Caco-2 (cell line): ENCODE measurements at places on chromosomes 12 and 14.

GRCh38 chr12:64835901-64836300, 11.5 kb downstream of the TBC1D30 start:
- no peak for DNase-seq

DNA sequence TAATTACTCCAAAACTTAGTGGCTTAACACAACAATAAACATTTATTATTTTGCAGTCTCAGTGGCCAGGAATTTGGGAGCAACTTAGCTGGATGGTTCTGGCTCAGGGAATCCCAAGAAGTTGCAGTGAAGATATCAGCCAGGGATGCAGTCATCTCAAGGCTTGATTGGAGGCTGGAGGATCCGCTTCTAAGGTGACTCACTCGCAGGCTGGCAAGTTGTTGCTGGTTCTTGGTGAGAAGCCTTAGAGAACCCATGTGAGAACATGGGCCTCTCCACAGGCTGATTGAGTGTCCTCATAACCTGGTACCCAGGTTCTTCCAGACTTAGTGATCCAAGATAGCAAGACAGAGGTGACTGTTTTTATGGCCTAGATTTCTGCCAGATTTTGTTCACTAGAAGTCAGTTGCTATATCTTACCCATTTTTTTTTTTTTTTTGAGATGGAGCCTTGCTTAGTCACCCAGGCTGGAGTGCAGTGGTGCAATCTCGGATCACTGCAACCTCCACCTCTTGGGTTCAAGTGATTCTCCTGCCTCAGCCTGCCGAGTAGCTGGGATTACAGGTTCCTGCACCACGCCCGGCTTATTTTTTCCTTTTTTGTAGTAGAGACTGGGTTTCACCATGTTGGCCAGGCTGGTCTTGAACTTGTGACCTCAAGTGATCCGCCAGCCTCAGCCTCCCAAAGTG, 32.5 kb downstream of the BRMS1L start:
- no peak for DNase-seq

DNA sequence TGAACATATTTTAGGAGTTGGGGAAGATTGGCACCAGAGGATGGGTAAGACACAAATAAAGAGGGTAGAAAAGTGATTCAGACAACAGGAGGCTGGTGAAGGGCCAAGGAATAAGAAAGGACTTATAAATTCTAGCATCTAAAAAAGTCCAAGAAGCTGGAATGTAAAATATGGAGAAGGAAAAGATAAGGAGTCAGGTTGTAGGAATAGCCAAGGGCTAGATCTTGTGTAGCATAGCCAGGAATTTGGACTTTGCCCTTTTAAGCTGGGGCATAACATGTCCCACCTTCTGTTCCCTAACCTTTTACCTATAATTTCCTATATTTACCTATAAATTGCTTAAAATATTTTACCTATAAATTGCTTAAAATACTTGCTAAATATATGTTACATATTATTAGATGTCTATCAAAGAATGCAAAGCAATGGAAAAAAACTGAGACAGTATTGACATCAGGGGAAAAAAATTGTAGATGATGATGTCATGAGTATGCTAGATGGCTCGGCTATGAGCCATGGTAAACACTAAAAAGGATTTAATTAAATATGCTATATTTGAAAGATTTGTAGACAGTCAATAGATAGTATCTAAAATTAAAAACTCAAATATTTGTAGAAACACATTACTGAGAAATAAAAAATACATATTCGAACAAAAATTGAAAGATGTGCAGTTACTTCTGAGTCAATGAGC, 99.7 kb upstream of the PLEKHG7 start:
- DNase-seq, result peak; percentile 37

GRCh38 chr12:69136931-69137613, 102.3 kb upstream of the CPSF6 start:
- DNase-seq, result no peak

DNA sequence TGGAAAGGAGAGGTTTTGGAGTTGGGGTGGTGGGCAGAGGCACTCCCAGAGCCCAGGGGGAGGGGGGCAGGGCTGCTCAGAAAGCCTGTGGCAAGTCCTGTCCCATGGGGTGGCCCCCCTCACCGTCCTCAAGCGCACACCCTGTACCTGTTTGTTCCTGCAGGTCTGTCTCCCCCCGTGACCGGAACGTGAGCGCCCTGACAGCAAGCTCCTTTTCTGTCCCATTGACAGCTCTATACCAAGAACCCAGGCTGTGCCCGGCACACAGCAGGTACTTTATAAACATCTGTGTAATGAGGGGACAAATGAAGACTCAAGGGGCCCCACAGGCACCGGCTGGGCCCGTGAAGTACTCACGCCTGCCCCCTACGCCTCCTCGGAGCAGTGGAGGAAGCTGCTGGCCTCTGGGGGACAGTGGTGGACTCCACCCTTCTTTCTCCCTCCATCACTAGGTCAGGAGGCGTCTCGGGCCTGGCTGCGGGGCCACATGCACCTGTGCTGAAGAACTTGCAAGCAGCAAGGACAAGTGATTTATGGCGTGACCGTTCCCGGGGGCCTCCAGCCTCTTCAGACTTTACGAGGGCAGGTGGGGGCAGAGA, 65.8 kb downstream of the GALNT9 start:
- no peak for DNase-seq

DNA sequence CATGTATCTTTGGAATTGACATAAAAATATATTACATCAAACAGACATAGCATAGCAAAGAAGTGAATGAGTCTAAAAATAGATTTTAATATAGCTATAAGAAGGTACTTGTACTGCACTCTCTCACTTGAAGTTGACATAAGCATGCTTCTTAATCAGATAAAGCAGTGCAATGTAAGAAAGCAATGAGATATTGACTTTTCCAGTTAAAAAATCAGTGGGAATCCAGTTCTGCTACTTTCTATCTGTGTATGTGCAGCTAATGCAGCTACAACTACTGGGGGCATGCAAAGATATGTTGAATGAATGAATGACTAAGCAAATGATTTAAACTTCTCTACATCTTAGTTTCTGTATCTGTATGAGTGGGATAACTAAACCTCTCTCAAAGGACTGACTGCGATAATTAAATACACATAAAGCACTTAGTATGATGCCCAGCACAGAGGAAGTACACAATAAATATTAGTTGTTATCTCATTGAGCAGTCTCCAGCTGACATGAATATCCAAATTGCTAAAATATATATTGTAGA, 10.3 kb downstream of the WASHC3 start:
- no peak for DNase-seq

GRCh38 chr12:82996168-82996812, 309.6 kb downstream of the TMTC2 start:
- no peak for DNase-seq

GRCh38 chr12:97560350-97560749, 97.7 kb downstream of the RMST start:
- no peak for DNase-seq

GRCh38 chr12:80838024-80838658, 99.6 kb downstream of the LIN7A start:
- DNase-seq, result no peak

DNA sequence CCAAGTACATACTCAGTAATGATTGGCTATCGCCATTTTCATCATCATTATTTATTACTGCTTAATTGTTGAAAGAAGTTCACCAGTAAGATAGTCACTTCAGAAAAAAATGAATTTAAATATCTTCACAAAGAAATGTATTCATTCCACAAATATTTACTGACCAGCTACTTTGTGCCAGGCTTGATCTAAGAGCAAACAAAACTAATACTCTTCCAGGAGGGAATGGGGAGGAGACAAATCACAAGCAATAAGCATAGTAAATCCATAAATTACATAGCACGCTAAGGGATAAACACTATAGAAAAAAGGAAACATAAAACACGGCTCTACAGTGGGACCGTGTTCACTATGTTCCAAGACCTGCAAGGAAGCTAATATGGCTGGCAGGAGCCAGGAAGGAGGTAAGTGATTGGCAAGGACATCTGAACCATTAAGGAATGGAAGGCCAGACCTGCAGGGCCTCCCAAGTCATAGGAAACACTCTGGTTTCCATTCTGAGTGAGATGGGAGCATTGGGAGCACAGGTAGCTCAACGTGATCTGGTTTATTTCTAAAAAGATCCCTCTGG, 27.5 kb downstream of the ITPR2 start:
- DNase-seq, result no peak

GRCh38 chr14:72788255-72788654, 105.6 kb downstream of the DPF3 start:
- DNase-seq, result no peak

DNA sequence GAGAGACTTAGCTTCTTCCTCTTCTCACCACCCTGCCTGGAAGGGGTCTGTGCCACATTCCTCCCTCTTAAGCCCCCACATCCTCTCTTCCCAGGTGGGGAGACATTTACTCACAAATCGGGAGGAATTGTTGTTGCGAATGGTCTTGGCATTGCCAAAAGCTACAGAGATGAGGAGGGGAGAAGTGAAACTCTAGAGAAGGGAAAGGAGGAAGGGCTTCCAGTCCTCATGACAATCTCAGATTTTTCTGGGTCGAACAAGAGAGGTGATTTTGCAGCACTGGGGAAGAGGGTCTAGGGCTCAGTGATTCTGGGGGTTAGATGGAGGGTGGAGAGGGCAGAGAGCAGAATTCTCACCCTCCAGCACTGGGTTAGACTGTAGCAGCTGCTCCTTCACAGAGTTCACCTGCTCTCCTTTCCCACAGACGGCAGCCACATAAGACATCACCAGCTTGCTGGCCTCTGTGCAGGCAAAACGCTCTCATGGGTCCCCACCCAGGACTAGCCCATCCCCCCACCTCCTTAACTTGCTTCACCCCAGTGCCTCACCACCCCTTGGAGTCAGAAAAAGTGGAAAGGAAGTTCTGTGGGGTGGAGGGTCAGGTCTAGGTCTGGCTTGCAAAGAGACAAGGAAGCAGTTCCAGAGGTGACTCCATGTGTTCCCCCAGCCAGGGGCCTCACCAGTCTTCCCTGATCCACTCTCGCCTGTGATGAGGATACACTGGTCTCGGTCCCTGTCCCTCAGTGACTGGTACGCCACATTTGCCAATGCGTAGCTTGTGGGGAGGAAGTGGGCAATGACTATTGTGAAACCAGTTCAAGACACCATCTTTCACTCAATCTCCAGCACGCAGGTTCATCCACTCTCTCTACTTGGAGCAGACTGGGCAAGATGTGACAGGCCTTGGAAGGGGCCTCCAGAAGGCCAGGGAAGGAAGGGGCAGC, 2.7 kb downstream of the MYO1A start:
- DNase-seq, result no peak

GRCh38 chr12:265096-265495, 2.5 kb upstream of the SLC6A13 start:
- DNase-seq, result no peak

GRCh38 chr12:107817250-107817649, 42.7 kb downstream of the ASCL4 start:
- DNase-seq, result no peak
